Sciatic nerve (tissue), 2 donors: ENCODE measurements at places on chromosomes 2 and 18. TPM values are rescaled to one million over a fixed set of nuclear protein-coding genes. Genes with fewer than 3 reads are reported as not detected.

Gene AFG3L2
- total RNA-seq = 38.8 TPM

Gene DES
- total RNA-seq = 1.4 TPM

Gene USP40
- 61.0 TPM for total RNA-seq

Gene EMX1
- not detected for total RNA-seq

Gene AQP12B
- total RNA-seq = not detected

Gene CD28
- 3.4 TPM for total RNA-seq

Gene ING5
- total RNA-seq = 46.1 TPM

Gene HOXD10
- 1.9 TPM for total RNA-seq

Gene XDH
- 0.22 TPM for total RNA-seq

Gene PARD3B
- total RNA-seq = 100 TPM

Gene SERPINB4
- total RNA-seq = not detected

Gene PPP1CB
- 210 TPM for total RNA-seq

Gene SGPP2
- total RNA-seq = 0.53 TPM

Gene PHOSPHO2
- 8.5 TPM for total RNA-seq

Gene ANKRD29
- total RNA-seq = 21.5 TPM

Gene CPLX4
- not detected for total RNA-seq

Gene CHST9
- total RNA-seq = 2.4 TPM

Gene ATP8B1
- 10.5 TPM for total RNA-seq

Gene PROKR1
- total RNA-seq = 0.18 TPM

Gene ZNF514
- total RNA-seq = 32.9 TPM

Gene LAPTM4A
- total RNA-seq = 253 TPM

Gene AAMP
- total RNA-seq = 59.9 TPM

Gene GATA6
- total RNA-seq = 5.3 TPM

Gene BCL11A
- 1.6 TPM for total RNA-seq

Gene NDUFB3
- 49.6 TPM for total RNA-seq

Gene GCKR
- total RNA-seq = 0.71 TPM

Gene SNTG2
- total RNA-seq = 4.4 TPM

Gene TUBA3E
- not detected for total RNA-seq

Gene CFAP221
- total RNA-seq = 1.8 TPM

Gene CBLN2
- total RNA-seq = not detected

Gene TMEM182
- 2.6 TPM for total RNA-seq

Gene KIF5C
- total RNA-seq = 62.7 TPM

Gene GBX2
- not detected for total RNA-seq

Gene OST4
- total RNA-seq = 198 TPM

Gene PPM1B
- 50.9 TPM for total RNA-seq

Gene REG1A
- 3.7 TPM for total RNA-seq

Gene CHRND
- not detected for total RNA-seq
